H4 (cell line): ENCODE measurements at places on chromosomes 6 and 20.

- no peak for DNase-seq
These were observed 215.4 kb downstream of the PTPRT start for GRCh38 chr20:42974347-42974746.

DNA sequence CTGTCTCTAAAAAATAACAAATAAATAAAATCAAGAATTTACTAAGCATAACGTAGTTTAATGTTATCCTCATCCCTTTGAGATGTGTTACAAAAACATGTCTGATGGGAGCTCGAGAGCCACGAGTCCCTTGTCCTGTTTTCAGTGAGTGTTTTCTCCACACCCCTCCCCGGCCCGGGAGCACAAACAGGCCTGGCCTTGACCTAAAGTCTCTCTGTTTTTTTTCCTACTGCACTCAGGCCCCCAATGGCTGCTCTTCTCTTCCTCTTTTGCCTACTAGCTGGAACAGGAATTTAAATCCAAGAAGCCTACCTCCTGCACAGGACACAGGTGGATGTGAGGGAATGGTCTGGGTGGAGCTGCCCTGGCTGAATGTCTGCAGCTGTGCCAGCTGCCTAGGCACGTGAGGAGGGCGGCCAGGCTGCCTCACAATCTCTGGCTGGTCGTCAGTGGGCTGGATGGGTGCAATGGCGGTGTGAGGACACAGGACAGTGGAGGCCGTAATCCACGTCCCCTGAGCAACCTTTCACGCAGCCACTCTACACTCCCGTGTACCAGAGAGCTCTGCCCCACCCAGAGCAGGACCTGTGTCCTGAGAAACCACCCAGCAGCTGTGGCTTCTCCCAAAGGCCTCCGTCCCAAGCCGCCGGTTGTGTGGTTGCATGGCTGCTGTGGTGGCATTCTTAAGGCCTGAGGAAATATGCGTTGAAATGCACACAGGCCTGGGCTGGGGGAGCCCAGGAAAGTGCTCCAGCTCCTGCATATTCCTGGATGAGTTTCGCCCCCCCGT lies 117.5 kb downstream of the FAM120B start:
- no peak for DNase-seq

- no peak for DNase-seq
These were observed 1.3 kb downstream of the ADAT2 start for GRCh38 chr6:143449082-143449713.

DNA sequence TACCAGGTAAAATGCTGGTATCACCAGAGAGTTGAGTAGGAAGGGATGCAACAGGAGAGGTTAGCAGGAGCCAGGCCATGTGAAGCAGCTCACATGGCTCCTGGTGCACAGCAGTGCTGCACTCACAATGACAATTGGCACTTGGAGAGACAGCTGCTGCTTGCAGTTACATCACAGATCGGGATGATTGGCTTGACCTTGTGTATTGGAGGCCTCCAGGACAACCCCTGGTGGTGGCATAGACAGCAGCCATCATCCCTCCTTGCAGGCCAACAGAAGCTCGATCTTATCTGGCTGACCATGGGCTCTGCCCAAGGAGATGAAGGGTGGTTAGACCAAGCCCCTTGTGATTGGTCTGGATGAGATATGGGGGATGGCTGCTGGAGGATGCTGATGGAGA lies 73.0 kb downstream of the EYA2 start:
- DNase-seq = no peak

DNA sequence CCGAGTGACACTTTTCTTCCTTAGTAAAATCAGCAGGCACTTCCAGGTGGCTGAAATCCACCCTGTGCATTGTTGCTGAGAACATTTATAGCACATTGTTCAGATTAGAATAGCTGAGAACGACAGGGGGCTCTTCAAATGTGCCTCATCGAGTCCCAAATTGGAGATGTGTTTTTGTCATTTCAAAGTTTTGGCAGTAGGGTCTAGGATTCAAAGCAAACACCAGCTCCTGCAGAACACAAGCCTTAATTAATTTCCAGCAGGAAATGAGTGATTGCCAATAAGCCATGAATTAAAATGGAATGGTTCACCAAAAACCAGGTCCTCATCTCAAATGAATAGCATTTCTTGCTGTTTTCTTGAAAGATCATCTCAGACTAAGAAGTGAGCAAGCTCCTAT lies 171.6 kb downstream of the PLCB1 start:
- DNase-seq = no peak

DNA sequence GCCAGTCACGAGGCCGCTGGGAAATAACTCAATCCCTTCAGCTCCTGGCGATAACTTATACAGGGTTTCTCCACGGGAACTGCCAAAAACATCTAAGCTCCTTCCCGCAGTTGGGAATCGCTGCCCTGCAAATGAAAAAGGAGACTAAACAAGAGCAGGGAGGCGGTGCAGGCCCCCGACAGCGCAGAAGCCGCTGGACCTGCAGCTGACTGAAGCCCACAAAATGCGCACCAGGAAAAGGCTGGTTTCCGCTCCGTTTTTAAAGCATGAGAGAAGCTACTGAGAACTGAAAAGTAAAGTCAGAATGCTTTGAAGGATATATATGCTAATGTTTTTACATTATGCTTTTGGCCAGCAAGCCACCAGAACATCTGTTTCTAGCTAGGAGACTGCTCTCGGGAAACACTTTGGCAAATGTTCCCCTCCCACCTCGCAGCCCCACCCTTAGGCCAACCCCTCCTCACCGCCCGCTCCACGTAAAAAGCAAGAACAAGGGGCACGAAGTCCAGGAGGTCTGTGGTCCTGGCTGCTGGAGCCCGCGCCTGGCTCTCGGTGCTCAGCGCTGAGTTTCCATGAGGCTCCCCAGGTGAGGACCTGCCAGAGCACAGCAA lies 90.5 kb downstream of the SOD2 start:
- DNase-seq = no peak

DNA sequence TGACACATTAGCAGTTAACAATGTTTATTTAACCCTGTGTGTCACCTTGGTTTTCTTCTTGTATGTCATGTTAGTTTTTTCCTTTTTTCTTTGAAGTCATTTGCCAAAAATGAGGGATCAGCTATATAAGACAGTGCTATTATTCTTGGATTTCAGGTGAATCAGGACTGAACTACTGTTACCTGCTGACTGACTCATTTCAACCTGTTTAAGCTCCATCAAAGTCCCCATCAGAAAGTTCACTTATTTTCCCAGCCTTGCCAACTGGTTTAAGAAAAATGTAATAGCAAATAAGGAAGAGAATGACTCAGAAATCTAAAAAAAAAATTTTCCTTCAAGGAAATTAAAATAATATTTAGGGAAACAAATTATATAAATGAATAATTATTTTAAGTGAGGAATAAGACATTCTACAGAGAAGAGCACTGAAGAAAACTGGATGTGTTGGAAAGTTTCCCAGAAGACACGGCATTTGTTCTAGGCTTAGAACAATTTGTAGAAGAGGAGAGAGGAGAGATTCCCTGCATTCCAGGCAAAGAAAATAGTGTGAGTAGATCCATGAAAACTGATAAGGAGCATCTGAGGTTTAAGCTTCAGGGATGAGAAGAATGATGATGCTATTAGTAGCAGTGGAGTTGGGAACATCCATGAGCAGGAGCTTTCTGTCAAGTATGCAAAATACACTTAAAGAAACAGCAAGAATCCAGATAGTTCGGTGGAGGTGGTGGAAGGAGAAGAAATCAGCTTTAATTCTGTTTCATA lies 84.9 kb upstream of the SIM1 start:
- DNase-seq = no peak

DNA sequence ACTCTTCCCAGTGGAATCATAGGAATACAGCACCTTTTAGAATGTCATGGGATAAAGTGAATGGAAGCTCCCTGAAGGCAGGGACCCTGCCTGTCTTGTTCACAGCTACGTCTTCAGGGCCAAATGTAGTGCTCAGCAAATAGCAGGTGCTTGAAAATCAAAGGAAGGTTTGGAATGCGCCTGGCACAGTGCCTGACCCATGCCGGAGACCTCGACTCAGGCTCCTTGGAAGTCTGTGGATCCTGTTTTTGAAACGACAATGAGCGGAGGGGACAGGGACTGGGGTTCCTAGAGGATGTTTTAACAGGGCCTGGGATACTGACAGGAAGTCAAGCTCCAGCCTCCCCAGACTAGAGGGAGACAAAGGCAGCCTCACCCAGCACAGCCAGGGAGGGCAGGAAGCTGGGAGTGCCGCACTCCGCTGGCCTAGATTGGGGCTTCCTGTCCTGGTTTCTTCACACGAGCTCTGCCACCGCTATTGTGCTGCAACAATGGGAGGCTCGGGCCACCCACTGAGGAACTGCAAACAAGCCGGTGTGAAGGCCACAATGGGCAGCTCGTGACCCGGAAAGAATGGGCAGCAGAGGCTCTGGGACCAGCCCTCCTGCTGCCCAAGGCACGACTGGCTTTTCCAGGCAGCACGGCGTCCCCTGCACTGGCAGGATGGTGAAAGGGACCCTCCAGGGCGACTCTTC lies 76.7 kb downstream of the PREX1 start:
- no peak for DNase-seq

GRCh38 chr6:130965656-130966055 lies 97.4 kb downstream of the EPB41L2 start:
- no peak for DNase-seq
